NCI-H2081 treated with DMSO at 0.1 percent for 48 hours (cell line): ENCODE measurements at places on chromosomes 6 and 20.

GRCh38 chr20:44596876-44597275, 14.5 kb downstream of the PKIG start:
- no peak for DNase-seq

- no peak for DNase-seq
Measured at GRCh38 chr6:5684320-5685053, 322.2 kb downstream of the NRN1 start.

DNA sequence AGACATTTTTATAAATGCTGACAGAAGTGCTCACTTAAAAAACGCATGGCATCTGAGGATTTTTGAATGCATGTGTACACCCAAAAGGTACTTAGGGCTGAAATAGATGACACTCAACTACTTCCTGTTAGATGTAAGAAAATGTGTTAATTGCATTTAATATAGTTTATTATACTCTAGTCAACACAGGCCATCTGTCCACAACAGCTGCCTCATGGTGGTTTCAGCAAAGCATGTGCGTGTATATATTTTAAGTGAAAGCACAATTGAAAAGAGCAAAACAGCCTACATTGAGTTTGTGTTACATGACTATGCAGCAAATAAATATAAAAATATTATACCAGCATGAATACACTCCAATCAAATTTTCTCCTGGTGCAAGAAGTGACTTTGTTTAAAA, 1233.0 kb upstream of the EYS start:
- DNase-seq, result peak; percentile 53

GRCh38 chr6:167906899-167907298, 80.2 kb downstream of the AFDN start:
- no peak for DNase-seq

DNA sequence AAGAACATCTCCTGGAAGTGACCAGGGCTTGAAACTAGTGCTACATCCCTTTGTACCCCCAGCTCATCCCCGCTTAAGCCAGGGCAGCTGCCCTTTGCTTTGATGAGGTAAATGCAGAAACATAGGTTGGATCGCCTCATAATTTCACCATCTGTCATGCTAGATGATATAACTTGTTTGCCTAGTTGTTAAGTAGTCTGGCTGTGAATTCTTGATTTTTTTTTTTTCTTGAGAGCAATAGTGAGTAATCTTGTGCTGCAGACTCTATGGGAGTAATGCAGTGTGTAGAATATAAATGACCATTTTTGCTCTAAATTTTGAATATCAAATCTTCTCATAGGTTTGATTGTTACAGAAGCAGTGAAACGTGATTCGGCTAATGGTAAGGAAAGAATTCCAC, 4.1 kb downstream of the TRDN start:
- DNase-seq, result no peak

GRCh38 chr6:35634316-35634715, 54.4 kb downstream of the FKBP5 start:
- no peak for DNase-seq

DNA sequence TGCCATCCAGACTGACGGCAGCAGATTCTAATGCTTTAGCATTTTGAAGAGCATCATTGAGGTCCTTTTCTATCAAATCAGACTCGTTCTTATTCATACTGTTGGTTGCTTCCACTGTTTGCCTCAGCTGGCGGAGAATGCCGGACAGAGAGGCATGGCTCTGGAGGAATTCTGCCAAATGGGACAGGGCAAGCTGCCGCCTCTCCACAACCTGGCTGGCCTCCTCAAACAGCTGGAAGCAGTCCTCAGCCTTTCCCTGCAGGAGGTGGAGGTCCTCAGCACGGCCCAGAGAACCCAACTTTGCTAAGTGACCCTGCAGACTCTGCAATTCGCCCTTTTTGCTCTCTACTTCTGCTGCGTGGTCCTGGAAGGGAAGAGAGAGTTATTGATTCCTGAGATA, 220.5 kb downstream of the SYNE1 start:
- DNase-seq, result no peak

DNA sequence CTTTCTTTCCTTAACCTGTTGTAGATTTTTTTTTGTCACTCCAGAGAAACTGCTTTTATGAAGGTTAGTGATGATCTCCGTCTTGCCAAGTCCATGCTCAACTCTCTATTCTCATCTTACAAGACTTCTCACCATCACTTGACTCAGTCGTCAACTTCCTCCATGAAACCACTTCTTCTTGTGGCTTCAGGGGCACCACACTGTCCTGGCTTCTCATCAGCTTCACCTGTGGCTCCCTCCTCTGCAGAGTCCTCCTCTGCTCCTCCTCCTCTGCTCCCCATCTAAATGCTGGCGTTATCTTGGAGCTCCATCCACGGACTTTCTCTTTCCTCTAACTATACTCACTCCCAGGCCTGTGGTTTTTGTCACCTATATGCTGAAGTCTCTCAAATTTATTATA, 187.5 kb downstream of the BACH2 start:
- no peak for DNase-seq

DNA sequence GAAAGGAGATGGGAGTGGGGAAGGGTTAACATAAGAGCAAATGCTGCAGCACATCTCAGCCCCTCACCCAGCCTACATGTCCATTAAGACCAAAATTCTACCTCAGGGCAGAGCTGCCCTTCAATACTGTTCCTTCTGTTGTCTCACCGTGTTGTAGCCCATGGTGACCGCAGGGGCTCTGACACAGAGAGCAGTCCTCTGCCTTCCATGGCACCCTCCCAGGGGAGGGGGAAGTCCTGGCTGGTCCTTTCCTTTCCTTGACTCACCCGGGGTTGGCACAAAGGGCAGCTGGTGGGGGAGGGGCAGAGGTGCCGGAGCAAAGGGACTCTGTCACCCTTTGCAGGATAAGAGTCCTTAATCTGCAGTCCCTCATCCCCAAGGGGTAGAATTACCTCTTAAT, 15.2 kb downstream of the NKX2-2 start:
- DNase-seq, result no peak

DNA sequence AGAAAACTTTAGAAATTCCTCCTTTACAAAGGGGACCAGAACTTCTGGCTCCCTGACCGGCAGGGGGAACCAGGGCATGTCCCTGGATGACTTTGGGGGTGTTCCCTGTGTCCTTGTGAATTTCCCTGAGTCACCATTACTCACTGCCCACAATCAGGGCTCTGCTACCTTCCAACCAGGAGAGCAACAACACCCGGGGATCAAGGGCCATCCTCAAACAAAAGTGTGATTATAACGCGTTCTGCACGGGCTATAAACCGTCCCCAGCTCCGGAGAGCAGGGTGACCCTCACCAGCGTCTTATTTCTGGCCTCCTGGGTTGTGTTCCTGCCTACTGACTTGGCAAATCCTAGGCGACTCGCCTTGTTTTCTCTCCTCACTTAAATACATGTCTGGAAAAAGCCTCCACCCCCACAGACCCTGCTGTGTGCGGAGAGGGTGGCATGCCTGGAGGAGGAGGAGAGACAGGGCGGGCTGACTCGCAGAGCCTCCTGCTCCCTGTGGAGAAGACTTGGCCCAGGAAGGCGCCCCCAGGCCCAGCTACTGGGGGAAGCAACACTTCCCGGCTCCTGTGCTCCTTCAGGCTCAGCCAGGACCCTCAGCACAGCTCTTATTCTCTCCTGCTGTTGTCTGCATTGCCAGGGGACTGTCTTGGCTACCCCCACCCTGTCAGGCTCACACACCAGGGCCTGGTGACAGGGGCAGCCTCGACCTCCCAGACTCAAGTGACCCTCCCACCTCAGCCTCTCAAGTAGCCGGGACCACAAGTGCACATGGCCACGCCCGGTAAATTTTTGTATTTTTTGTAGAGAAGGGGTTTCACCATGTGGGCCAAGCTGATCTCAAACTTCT, 54.1 kb downstream of the FGD2 start:
- DNase-seq, result no peak

DNA sequence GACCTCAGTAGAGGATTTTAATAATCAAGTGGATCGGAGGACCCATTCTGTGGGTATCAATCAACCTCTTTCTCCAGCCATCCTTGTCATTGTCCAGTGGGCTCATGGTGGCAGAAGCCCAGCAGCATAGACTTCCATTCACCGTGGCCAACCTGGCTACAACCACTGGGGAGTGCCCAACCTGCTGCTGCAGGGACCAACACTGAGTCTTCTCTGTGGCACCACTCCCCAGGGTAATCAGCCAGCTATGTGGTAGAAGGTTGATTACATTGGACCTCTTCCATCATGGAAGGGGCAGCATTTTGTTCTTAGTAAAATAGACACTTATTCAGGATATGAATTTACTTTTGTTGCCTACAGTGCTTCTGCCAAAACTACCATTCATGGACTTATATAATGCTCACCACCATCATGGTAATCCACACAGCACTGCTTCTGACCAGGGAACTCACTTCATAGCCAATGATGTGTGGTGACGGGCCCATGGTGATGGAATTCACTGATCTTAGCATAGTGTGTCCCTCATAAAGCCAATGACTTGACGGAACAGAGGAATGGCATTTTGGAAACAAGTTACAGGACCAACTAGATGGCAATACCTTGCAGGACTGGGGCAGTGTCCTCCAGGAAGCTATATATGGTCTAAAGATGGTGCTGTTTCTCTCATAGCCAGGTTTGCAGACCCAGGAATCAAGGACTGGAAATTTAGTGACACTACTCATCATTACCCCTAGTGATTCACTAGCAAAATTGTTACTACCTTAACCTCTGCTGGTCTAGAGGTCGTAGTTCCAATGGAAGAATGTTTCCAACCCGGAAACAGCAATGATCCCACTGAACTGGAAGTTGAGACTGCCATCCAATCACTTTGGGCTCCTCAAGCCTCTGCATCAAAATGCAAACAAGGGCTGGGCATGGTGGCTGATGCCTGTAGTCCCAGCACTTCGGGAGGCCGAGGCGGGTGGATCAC, 7.6 kb downstream of the CD24 start:
- DNase-seq, result no peak

DNA sequence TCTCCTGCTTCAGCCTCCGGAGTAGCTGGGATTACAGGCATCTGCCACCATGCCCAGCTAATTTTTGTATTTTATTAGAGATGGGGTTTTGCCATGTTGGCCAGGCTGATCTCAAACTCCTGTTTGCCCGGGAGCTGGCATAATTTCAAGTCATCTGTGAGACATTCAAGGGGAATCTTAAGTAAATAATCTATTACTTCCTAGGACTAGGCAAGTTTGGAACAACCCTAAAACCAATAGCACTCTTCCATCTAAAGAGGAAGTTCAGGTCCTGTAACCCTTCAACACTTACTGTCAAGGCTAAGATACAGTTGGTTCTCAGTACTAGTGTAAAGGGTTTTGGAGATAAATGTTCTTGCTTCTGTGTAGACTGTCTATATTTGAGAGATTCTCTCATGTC, 267.8 kb upstream of the IRAK1BP1 start:
- DNase-seq, result no peak

- DNase-seq, result peak; percentile 44
Measured at GRCh38 chr20:46757754-46758678, 48.6 kb downstream of the SLC2A10 start.

- no peak for DNase-seq
Measured at GRCh38 chr6:164025180-164025579, 610.7 kb downstream of the QKI start.

DNA sequence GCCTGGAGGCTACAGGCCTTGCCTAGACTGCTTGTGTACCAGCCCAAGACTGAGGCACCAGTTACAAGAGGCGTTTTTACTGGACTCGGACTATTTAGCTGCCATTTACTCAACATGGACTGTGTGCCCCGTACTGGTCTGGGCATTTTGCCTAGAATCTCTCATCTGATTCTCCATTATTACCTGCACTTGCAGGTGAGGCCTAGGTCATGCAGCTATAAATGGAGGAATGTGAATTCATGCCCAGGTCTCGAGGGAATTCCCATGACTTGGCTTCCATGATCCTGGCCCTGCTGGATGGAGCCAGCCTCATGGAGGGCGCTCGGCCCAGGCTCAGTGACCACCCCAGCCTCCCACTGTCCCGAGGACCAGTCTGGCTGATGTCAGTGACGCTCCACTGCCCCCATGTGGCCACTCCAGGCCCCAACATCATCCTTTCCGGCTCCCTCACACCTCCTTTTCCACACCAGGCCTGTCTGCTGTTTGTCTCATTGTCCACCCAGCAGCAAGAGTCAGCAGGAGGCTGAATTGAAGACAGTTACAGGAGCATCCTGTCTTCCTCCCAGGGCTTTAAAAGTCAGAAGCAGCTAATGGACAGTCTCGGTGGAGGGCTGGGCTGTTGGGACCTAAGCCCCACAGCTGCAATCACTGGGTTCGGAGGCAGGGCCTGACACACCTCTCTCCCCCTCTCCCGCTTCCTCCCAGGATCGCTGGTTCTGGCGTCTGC, 8.7 kb downstream of the MMP24OS start:
- DNase-seq, result no peak

- DNase-seq, result no peak
Measured at GRCh38 chr6:10359581-10359980, 55.3 kb downstream of the TFAP2A start.

GRCh38 chr6:52389626-52390360, 27.8 kb downstream of the PAQR8 start:
- peak; percentile 9 for DNase-seq

DNA sequence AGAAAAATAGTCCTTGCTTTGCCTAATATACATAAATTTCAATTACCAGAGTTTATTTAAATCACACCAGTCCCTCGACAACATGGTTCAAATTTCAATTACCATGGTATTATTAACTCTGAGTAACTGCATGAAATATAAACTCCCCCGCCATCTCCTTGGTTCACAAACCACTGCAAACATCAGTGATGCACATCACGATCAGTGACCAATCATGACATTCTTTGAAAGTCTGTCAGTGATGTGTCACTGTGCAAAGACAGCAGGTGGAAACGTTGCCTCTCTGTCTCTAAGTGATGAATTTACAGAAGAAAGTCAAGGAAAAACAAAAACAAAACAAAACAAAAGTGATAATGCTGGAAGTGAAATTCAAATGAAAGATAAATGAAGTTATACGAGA, 86.7 kb downstream of the TASP1 start:
- DNase-seq, result no peak

DNA sequence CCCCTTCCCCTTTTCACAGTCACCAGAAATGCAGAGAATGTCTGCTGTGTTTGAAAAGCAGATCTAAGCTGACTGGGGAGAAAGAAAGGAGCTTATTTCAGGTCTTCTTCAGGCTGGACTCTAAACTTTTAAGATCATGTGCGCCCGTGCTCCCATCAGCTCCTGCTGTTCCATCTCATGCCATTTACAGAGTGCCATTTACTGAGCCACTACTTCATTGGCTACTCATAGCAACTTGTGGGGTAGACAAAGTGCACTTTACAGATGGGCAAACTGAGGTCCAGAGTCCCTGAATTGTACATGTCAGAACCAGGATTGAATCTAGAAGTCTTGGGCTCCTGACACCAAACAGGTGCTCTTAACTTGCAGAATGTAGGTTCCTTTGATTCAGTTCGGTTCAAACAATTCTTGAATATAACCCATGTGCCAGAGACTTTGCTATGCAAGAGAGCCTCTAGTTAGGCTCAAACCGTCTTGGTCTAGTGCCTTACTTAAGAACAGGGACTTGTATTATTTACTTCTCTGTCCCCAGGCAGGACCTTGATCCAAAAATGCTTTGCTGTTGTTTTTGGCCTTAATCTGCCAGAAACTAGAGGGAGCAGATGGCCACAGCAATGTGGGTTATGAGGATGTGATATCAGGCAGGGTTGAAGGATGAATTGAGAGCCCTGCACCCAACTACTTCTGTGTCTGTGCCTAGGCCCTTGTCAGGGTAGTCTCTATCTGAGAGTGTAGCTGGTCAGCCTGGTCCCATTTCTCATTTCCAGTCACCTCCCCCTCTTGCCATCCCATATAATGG, 56.4 kb downstream of the RALY start:
- no peak for DNase-seq
